ENCODE measurements at places on chromosomes 2 and 18.

GRCh38 chr2:148362144-148362796, 282.3 kb upstream of the EPC2 start:
- no peak for DNase-seq

- no peak for DNase-seq
Measured at GRCh38 chr2:28345619-28346018, 47.0 kb upstream of the FOSL2 start.

GRCh38 chr2:70003093-70003830, 41.8 kb upstream of the ASPRV1 start:
- no peak for DNase-seq

- no peak for DNase-seq
Measured at GRCh38 chr2:62439425-62439824, 66.6 kb downstream of the TMEM17 start.

DNA sequence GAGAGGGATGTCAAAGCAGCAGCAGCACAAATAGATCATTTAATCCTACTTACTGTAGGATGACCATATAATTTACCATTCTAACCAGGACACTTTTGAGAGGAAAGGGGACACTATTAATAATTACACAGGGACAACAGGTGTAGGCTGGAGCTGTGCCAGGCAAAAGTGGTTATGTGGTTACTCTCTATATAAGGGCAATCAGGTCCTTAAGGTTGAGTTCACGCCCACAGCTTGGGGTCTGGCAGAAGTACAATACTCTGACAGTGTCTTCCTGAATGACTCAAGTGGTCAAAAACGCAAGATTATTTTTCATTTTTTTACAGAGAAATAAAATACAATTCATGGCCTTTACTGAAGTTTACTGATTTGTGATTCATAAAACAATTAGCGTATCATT, 2.8 kb downstream of the PREPL start:
- peak; percentile 42 for DNase-seq

GRCh38 chr2:51597086-51597485, 565.2 kb upstream of the NRXN1 start:
- DNase-seq = no peak

DNA sequence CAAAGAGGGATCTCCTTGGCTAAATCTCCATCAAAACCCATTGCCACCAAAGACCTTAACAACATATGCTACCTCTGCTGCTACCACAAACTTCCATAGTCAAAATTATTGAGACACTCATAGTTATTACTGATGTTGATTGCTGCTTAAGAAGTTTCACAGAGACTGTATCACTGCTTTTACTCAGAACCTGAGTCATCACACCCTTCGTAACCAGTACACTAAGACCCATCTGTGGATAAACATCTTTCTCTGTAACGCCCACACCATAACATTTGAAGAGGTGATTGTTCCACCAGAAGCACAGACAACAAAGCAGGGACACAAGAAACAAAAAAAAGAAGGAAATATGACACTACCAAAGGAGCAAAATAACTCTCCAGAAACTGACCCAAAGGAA, 1563.1 kb downstream of the LRP1B start:
- DNase-seq = no peak

- DNase-seq = no peak
Measured at GRCh38 chr2:28662468-28663181, 89.0 kb upstream of the PPP1CB start.

- peak; percentile 31 for DNase-seq
Measured at GRCh38 chr2:84495539-84496146, 20.7 kb upstream of the DNAH6 start.

DNA sequence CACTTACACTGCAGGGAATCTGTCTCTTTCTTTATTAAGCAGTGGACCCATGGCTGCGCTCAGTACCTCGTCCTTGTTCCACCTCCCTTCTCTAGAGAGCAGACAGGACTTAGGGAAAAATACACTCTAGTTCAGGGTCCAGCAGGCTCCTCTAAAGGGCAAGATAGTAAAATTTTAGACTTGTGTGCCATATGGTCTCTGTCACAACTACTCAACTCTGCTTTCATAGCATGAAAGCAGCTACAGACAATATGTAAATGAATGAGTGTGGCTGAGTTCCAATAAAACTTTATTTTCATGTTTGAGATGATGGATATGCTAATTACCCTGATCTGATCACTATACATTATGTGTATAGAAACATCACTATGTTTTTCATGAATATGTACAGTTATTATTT, 163.1 kb downstream of the BABAM2 start:
- DNase-seq = no peak

- no peak for DNase-seq
Measured at GRCh38 chr18:3885209-3885792, 435.3 kb downstream of the TGIF1 start.

- DNase-seq = no peak
Measured at GRCh38 chr2:3184167-3184566, 193.5 kb downstream of the EIPR1 start.

DNA sequence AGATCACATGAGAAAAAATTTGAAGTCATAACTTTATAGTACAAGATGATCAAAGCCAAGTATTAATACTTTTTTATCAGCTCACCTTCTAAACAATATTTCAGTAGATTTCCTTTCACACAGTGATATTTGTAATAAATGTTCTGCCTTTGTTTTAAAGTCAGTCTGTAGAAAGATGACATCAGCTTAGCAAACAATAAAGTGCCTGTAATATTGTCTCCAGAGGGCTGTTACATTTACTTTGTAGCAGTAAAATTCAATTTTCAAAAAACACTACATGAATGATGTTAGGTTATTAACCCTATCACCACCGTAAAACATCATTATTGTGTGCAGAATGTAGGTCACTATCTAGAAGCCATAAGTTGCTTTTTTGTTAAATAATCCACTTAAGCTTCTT, 49.6 kb downstream of the ZEB2 start:
- no peak for DNase-seq

DNA sequence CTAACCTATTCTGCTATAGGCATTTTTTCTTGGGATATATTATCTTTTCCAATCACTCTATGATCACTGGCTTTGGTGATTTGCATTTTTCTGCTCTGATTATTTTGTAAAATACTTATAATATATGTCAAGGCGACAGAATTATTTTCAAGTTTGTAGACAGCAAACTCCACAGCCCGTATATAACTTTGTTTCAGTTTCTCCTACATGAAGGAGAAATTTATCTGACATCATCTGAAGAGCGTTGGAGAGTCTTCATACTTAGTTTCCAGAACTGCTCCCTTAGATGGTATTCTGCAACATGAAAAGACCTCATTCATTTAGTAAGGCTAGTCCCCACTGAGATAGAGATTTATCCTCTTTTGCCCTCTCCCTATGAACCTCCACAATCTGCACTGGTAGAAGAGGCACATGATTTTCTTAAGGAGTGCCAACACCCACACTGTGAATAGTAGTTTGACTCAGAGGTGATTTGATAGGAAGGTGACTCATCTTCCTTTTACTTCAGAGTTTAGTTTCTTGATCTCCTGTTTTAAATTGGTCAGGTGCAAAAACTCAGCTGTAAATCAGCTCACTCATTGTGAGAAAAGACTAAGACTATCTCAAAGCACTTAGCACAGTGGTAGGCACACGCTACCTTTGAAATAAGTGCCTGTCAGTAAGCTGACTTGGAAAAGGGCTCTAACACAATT, 1848.6 kb upstream of the CELF4 start:
- DNase-seq = no peak

DNA sequence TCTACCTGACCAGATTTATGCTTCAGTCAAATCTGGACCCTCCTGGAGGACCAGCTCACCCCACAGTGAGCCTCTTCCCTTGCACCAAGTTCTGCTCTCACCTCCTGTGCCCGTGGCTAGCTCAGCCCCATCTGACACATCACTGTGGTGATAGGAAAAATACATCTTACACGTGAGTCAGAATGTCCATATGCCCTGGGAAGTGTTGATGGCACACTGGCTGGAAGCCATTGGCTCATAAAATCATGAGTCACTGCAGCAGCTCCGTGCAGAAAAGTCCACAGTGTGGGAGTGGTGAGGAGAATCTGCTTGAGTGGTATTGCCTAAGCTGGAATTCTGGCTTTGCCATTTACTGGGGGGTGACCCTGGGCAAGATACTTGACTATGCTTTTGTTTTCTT, 42.6 kb upstream of the RAPGEF4 start:
- DNase-seq = no peak

DNA sequence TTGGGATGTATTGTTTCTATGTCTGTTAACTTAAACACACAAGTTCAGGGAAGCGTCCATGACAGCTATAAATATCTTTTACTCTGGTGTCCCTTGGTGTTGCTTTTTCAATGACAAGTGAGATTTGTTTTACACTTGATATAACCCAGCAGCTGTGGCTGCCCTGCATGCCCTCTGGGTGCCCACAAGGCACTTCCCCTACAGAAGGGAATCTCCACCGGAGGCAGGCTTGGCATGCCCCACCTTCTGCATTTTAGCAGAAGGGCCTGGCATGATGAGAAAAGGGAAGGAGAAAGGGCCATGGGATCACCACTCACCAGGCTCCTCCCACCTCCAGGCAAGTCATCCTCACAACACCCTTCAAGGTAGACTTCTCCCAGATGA, 68.7 kb downstream of the TMEM247 start:
- DNase-seq = no peak

- DNase-seq = no peak
Measured at GRCh38 chr2:240933048-240933965, 27.2 kb downstream of the CROCC2 start.

GRCh38 chr2:210226223-210226622, 976 bp upstream of the ACADL start:
- DNase-seq = no peak
